Heart left ventricle (tissue), 16 donors: ENCODE measurements at places on chromosomes 5 and 9. TPM values are rescaled to one million over a fixed set of nuclear protein-coding genes. Genes with fewer than 3 reads are reported as not detected.

DNA sequence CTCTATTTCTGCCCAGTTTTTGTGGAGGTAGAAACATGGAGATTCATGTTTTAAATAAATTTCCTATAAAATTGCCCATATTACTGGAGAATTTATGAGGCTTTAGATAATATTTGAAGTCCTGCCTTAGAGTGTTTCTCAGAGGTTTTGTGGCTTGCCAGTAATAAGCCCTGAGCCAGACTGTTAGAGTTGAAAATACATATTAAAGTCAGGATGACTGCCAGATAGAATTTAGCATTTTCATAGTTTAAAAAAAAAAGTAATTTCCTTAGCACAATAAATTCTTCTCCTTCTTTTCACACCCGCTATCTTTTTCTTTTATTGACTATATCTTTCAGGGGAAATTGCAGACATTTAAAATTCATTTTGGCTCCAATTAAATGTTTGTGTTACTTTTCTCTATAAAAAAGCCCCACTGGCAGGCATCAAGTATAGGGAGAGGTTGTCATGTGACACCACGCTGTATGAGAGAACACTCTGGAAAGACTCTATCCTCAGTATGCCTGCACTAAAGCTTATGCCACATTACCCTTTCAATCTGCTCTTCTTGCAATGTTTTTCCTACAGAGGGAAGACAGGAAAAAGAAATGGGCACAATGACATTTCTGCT lies 135.2 kb downstream of the MPDZ start:
- DNase-seq: no peak

DNA sequence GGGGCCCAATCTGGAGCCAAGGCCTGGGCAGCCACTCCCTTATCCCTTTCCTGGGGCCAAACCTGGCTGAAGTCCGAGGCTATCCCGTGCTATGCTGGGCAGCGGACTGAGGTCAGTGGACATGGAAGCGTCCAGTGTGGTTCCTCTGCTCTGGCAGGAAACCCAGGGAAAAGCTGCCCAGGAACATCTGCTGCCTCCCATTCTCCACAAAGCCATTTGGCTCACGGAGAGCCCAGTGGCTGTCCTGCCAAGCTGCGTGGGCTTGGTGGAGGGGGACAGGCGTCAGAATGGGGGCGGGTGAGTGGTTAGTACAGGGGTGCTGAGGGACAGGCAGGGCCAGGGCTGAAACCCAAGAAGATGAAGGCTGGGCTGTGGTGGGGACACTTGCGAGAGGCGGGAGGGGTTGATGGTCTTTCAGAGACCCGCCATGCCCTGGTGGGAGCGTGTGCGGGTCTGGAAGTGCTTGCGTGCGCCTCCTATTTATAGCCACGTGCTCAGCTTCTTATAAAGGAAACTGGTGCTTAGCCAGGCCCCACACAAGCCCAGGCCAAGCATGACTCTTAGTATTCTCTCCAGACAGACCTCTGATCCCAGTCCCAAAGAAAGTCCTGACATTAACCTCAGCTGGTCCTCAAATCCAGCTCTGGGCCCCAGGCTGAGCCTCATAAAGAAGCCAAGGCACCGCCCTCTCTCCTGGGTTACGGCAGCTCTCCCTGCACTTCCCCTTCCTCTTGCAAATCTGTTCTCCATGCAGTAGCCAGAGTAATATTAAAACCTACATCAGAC lies 9.4 kb upstream of the SLC6A7 start:
- DNase-seq: peak; percentile 87

GRCh38 chr9:87886933-87887505 lies 4.3 kb downstream of the SPATA31E1 start:
- no peak for DNase-seq

GRCh38 chr9:2791246-2791645 lies 52.6 kb downstream of the PUM3 start:
- no peak for DNase-seq

DNA sequence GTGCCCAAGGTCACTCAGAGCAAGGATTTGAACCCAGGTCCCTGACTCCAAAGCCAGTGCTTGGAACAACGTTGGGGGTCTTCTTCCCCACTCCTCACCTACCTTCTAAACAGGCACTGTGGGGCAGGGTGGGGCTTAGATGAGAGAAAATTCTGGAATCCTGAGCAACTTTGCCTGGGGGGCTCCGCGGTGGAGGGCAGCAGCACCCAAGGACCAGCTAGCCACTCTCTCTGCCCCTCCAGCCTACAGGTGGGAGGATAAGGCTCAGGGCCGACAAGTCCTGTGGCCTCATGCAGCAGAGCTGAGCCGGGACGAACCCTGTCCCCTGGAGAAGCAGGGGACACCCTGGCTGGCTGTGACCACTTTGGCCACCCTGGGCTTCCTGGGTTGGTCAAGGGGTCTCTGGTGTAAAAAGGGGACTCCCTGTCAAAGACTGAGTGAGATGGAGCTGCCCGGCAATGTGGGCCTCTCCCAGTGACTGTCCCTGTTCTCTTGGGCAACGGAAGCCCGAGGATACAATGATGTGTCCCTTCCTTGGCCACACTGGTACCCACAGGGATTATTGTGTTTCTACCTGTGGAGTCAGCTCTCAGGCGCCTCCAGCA lies 26.5 kb downstream of the CEL start:
- peak; percentile 10 for DNase-seq

Gene FAM78A
- 34.1 TPM for total RNA-seq

Gene RABGAP1
- 22.0 TPM for total RNA-seq

Gene SMIM32
- total RNA-seq: not detected
